ENCODE measurements at places on chromosomes 7 and 10.
A peak's percentile ranks its signal among the peaks of the same experiment; 100 is the strongest.

- no peak for DNase-seq
These were observed 102.0 kb upstream of the ARMC3 start for GRCh38 chr10:22825841-22826240.

DNA sequence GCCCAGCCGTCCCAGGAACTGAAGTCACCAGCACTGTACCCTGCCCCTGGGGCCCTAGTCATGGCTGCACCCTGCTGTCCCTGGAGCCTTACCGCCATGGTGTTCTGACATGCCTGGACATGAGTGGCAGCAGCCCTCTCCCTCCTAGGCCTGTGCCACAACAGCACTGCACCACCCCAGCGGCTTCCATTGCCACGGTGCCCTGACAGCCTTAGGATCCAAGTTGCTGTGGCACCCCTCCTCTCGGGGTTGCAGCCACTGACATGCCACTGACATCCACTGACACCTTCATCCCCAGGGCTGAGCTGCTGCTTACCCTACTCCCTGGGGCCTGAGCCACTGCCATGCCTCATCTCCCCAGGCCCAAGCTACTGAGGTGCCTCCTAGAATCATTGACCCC, 39.6 kb upstream of the SHH start:
- DNase-seq = no peak

- peak; percentile 75 for DNase-seq
These were observed 537 bp upstream of the MRPS24 start for GRCh38 chr7:43869867-43870240.

DNA sequence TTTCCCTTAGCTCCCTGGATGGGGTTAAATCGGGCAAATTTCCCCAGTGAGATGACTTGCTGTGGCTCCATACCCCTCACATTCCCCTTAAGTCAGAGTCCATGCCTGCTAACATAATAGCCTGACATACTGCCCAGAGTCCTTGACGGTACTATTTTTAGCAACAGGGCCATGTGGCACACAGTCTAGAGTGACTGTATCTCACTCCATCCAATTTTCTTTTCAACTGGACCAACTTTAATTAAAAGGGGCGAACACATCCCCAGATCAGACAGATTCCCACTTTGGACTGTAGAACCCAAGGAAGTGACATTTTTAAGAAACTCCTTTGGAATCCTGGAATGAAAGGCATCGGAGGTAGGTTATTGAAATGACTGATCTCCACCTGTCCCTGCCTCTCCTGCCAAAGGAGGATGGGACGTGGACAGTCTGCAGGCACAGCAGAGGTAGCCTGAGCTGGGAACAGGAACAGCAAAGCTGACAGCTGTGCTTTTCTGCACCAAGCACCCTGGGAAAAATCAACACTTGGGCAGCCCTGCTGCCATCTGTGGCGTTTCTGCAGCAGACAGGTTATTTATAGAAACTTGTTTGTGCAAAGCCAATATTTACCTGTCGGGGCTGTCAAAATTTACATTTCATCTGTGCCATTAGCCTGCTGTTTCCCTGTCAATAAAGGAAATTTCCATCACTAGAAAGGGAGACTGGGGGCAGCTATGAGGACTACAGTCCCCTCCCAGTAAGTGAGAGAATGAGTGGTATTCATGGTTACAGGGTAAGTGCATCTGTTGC, 221.5 kb upstream of the AOAH start:
- no peak for DNase-seq

GRCh38 chr7:93053949-93054943, 63.5 kb downstream of the SAMD9 start:
- DNase-seq = no peak

GRCh38 chr10:98006266-98006665, 24.2 kb downstream of the CRTAC1 start:
- no peak for DNase-seq

DNA sequence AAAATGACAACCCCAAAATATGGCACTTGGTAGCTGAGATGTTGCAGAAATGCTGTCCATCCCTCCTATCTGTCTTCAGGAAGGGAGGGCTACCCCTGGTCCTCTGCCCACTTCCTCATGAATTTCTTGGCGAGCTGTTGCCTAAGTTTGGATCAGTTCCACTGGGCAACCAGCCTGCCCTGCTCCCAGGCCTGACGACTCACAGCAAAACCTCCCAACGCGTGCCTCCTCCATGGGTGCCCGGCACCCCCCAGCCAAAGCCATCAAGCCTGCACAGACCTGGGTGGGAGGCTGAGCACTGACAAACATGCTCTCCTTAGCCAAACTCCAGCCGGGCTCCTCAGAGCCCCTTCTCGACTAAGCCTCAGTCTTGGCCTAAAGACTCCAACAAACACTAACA, 8.9 kb downstream of the VSTM4 start:
- DNase-seq = no peak

DNA sequence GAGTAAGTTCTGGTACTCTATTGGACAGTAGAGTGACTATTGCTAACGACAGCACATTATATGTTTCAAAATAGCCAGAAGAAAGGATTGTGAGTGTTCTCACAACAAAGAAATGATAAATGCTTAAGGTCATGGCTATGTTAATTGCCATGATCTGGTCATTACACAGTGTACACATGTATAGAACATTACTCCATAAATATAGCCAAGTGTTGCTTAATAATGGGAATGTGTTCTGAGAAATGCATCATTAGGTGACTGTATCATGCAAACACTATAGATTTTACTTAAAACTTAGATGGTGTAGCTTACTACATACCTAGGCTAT, 19.6 kb downstream of the EPC1 start:
- no peak for DNase-seq

- DNase-seq = no peak
These were observed 366.6 kb downstream of the PRPF18 start for GRCh38 chr10:13953371-13953770.

DNA sequence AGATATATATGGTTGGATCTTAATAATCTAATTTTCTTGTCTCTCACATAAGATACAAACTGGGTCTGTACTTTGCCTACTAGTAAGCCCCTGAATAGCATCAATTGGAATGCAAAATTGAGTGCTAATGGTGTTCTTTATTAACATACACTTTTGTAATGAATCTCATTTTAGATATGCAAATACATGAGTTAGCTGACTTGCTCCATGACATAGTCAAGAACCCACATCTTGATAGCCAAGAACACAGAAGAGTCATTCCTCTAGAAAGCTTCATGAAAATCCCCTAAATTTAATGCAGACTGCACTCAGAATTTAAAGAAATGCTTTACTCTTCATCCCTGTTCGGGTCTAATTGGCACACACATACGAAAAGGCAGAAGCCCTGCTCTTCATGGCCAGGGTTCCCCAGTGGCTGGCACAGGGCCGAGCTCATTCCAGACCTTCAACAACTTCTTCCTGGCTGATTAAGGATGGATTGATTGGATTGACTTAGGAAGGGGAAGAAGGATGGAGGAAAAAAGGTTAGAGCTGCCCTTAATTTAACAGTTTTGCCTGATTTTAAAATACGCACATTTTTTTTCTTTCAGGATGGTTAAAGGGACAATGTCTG, 431.1 kb upstream of the KLF6 start:
- DNase-seq = no peak

DNA sequence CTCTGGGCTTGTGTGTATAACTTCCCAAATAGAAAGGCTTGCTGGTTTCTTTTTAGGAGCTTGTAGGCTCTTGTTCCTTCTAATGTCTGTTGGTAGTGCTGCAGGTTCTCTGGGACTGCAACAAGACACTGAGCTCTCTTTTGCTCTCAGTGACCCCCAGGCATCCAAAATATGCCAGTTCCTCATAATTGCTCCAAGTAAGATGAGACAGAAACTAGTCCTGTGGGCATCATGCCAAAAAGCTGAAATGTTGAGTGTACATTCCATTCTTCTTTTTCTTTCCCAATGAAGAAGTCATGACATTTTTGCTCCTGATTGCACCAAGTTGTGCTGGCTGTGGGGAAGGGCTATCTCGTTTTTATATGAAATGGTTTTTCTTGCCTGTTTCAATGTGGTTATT, 7.1 kb upstream of the BTBD16 start:
- no peak for DNase-seq
